ENCODE measurements at places on chromosomes 1 and 21. TPM values are rescaled to one million over a fixed set of nuclear protein-coding genes. Genes with fewer than 3 reads are reported as not detected.

The SGIP1 gene
- total RNA-seq: not detected

The SLC6A17 gene
- 0.21 TPM for total RNA-seq

The OR10Z1 gene
- total RNA-seq: not detected

The CATSPERE gene
- 1.3 TPM for total RNA-seq

The AMY1C gene
- not detected for total RNA-seq

The NUF2 gene
- total RNA-seq: 0.33 TPM

The NBPF26 gene
- 20.7 TPM for total RNA-seq

The CSF1 gene
- 29.5 TPM for total RNA-seq

The DLGAP3 gene
- total RNA-seq: not detected

The FUCA1 gene
- total RNA-seq: 11.0 TPM

The RGS4 gene
- total RNA-seq: 0.33 TPM

The FAM163A gene
- not detected for total RNA-seq

The C1QA gene
- total RNA-seq: not detected

The SPRR4 gene
- not detected for total RNA-seq

The KCNJ10 gene
- total RNA-seq: not detected

The USP48 gene
- 33.3 TPM for total RNA-seq

The PDZK1IP1 gene
- not detected for total RNA-seq

The ATXN7L2 gene
- total RNA-seq: 3.5 TPM

The OR6F1 gene
- total RNA-seq: not detected

The LRRC71 gene
- total RNA-seq: not detected

The TEDDM1 gene
- not detected for total RNA-seq

The SYT14 gene
- 13.4 TPM for total RNA-seq

The PAQR7 gene
- 17.2 TPM for total RNA-seq

The CD5L gene
- not detected for total RNA-seq

The MEGF6 gene
- 0.82 TPM for total RNA-seq

The GPR153 gene
- 10.7 TPM for total RNA-seq

The KIF26B gene
- total RNA-seq: 14.2 TPM

The RNF186 gene
- not detected for total RNA-seq

The ZNF697 gene
- 7.3 TPM for total RNA-seq

The HTR6 gene
- not detected for total RNA-seq

The COA6 gene
- total RNA-seq: 10.3 TPM

The RRAGC gene
- 36.9 TPM for total RNA-seq

The PTGS2 gene
- 11.7 TPM for total RNA-seq

The KIF14 gene
- total RNA-seq: 0.67 TPM

The PTPN22 gene
- total RNA-seq: under 0.01 TPM

The LAPTM5 gene
- total RNA-seq: 1.7 TPM

The KMO gene
- 1.5 TPM for total RNA-seq

The MYBPH gene
- total RNA-seq: not detected

The JAM2 gene
- total RNA-seq: not detected

The DCDC2B gene
- total RNA-seq: not detected

The ERVH48-1 gene
- not detected for total RNA-seq

The SIPA1L2 gene
- 19.8 TPM for total RNA-seq

The RASSF5 gene
- 11.5 TPM for total RNA-seq

The S100A7 gene
- not detected for total RNA-seq

The EIF2D gene
- 61.1 TPM for total RNA-seq

The KCNE1 gene
- total RNA-seq: 0.33 TPM

The SCMH1 gene
- 19.2 TPM for total RNA-seq

The ZFYVE9 gene
- 35.4 TPM for total RNA-seq

The LCE3E gene
- total RNA-seq: not detected

The TSPAN1 gene
- total RNA-seq: 116 TPM

The DSCAM gene
- total RNA-seq: 4.7 TPM

The FAM72B gene
- total RNA-seq: 5.1 TPM

The GRIK3 gene
- total RNA-seq: not detected

The UQCRHL gene
- 1.2 TPM for total RNA-seq

The CFAP141 gene
- total RNA-seq: not detected

The RASAL2 gene
- 53.7 TPM for total RNA-seq

The INTS7 gene
- 16.8 TPM for total RNA-seq

Measured in mammary epithelial cell (primary cell).